B cell (primary cell): ENCODE measurements at places on chromosomes 11 and 22. TPM values are rescaled to one million over a fixed set of nuclear protein-coding genes. Genes with fewer than 3 reads are reported as not detected.

The MS4A15 gene
- total RNA-seq: not detected in 2 replicates

The P4HA3 gene
- not detected in 2 replicates for total RNA-seq

The APOBEC3G gene
- total RNA-seq: 96.6 and 103 TPM in 2 replicates

The UBQLN3 gene
- 0.46 and 0.59 TPM in 2 replicates for total RNA-seq

The DBX1 gene
- not detected in 2 replicates for total RNA-seq

The SELENOH gene
- total RNA-seq: 147 and 153 TPM in 2 replicates

DNA sequence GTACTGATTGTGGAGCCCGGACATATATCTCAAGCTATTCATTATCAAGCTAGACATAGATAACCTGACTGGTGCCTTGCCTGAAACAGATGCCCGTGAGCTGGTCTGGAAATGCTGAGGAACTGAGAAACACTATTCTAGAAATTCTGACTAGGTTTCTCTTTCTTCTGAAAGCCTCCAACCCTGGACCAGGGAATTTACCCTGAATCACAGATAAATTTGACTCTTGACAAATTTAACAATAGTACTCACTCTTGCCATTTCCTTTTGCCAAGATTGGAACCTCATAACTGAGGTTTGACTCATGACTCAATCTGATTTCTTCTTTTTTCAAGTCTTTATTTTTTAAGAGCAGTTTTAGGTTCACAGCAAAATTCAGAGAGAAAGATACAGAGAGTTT, 189.6 kb upstream of the SYN3 start:
- no peak overlapping the region for H3K27ac ChIP-seq
- no peak for DNase-seq
- H3K4me1 ChIP-seq: no peaks in the 10 kb centered on the region
- no peaks in the 10 kb centered on the region for H3K36me3 ChIP-seq
- H3K4me3 ChIP-seq: no peak overlapping the region

GRCh38 chr11:17259519-17259918, 17.0 kb upstream of the NUCB2 start:
- no peaks in the 10 kb centered on the region for H3K4me1 ChIP-seq
- H3K36me3 ChIP-seq: no peaks in the 10 kb centered on the region
- no peak for DNase-seq
- no peak overlapping the region for H3K4me3 ChIP-seq
- H3K27me3 ChIP-seq: peaks cover 2% of the 10 kb centered on the region
- H3K27ac ChIP-seq: no peak overlapping the region

GRCh38 chr22:28939394-28939793, 56.0 kb downstream of the ZNRF3 start:
- no peaks in the 10 kb centered on the region for H3K27me3 ChIP-seq
- no peak for DNase-seq
- H3K27ac ChIP-seq: no peak overlapping the region
- H3K4me3 ChIP-seq: no peak overlapping the region
- H3K36me3 ChIP-seq: no peaks in the 10 kb centered on the region
- no peaks in the 10 kb centered on the region for H3K4me1 ChIP-seq

DNA sequence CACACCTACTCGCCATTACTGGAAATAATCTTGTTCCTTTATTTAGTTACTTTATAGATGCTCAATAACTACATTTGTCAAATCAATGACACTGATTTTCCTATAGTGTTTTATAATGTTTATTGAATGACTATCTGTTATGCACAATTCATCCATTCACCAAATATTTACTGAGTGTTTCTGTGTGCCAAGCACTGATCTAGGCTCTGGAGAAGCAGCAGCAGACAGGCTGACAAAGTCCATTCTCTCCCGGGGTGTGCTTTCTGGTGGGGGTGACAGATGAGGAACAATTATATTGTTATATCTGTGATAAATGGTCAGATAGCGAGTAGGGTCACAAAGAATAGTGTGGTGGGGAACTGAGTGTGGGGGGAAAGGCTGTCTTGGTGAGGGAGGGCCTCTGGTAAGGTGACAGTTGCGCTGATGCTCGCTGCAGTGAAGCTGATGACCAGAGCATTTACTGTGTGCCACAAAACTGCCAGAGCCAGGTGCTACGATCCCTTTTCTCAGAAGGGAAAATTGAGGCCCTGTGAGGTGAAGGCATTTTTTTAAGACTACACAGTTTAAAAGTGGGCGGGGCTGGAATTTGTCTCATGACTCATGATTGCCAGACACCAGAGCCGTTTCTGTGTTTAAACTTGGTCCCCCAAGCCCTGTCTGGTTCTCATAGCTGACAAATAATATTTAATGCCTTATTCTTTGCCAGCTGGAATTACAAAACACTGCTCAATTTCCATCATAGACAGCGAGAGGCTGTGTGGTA, 10.2 kb downstream of the PACS1 start:
- peaks cover 3% of the 10 kb centered on the region for H3K36me3 ChIP-seq
- no peaks in the 10 kb centered on the region for H3K27me3 ChIP-seq
- no peak overlapping the region for H3K4me3 ChIP-seq
- peak; percentile 50 for DNase-seq
- peaks cover 86% of the 10 kb centered on the region for H3K4me1 ChIP-seq
- H3K27ac ChIP-seq: peak overlapping the region; percentile 93

GRCh38 chr11:13881226-13881905, 81.2 kb upstream of the SPON1 start:
- H3K27ac ChIP-seq: no peak overlapping the region
- H3K4me3 ChIP-seq: no peak overlapping the region
- no peak for DNase-seq
- H3K36me3 ChIP-seq: no peaks in the 10 kb centered on the region
- H3K27me3 ChIP-seq: no peaks in the 10 kb centered on the region

DNA sequence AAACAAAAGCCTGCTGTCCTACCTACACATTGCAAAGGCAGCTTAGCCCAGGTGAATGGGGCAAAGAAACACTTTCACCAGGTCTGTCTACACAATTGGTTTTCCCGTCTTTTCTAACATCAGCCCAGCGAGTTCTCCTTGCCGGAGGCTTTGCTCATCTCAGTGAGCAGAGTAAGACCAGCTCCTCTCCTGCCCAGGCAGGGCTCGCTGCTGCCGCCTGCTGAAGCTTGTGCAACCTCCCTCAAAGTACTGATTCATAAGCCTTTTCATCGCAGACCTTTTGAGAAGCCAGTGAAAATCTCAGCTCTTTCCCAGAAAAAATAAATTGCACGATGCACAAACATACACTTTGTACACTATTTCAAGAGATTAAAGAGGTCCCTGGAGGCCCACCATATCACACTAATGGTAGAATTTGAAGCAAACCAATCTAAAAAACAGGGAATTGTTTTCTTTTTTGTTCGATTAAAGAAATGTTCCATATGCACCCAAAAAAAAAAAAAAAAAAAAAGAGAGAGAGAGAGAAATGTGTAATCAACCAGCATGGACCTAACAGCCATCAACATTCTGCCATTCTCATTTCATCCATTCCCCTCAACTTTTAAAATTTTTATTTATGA, 328.1 kb upstream of the MPPED2 start:
- H3K36me3 ChIP-seq: no peaks in the 10 kb centered on the region
- H3K27ac ChIP-seq: no peak overlapping the region
- H3K4me3 ChIP-seq: no peak overlapping the region
- no peaks in the 10 kb centered on the region for H3K27me3 ChIP-seq
- no peaks in the 10 kb centered on the region for H3K4me1 ChIP-seq
- peak; percentile 4 for DNase-seq

DNA sequence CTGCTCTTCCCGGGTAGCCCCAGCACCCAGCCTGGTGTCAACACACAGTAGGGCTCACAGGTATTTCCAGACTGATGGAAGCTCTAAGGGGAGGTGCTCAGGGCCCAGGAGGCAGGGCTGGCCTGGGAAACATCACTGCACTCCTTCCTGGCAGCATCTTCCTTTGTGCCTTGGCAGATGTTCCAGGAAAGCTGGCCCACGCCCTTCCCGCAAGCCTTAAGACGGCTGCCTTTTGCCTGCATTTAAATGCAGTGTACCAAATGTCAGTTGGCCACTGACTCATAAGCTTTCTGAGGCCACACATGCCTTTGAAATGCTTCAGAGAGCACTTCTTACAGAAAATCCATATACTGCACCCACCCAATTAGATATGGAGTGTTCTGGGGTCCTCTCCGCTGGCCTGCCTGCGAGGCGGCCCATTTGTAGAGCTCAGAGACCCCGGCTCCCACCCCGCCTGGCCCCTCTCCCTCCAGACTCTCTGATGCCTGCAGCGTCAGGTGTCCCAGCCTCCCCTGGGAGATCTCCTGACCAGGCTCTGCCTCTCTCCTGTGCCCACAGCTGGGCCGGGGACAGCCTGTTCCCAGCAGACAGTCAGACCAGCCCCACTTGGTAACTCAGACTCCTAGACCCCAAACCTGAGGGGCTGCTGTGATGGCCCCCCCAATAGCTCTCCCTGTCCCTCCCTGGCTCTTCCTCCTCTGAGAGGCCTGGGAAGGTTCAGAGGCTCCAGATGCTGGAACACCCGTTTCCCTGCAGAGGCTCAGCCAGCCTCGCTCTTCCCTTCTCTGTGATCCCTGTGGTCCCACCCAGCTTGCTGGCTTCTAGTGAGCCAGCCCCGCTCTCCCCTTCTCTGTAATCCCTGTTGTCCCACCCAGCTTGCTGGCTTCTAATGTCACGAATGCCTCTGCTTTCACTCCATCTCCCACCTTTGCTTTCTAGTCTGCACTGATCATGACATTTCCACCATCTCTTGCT, 47.6 kb upstream of the THY1 start:
- H3K36me3 ChIP-seq: no peaks in the 10 kb centered on the region
- peaks cover 17% of the 10 kb centered on the region for H3K27me3 ChIP-seq
- H3K4me1 ChIP-seq: no peaks in the 10 kb centered on the region
- no peak for DNase-seq
- no peak overlapping the region for H3K27ac ChIP-seq
- H3K4me3 ChIP-seq: no peak overlapping the region

DNA sequence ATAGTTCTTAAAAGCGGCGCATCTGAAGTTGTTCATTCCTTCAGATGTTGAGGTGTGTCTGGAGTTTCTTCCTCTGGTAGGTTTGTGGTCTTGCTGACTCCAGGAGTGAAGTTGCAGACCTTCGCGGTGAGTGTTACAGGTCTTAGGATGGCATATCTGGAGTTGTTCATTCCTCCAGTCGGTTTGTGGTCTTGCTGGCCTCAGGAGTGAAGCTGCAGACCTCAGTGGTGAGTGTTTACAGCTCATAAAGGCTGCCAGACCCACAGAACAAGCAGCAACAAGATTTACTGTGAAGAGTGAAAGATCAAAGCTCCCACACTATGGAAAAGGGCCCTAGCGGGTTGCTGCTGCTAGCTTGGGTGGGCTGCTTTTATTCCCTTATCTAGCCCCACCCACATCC, 201.7 kb upstream of the PDGFD start:
- no peaks in the 10 kb centered on the region for H3K4me1 ChIP-seq
- H3K27me3 ChIP-seq: no peaks in the 10 kb centered on the region
- no peak overlapping the region for H3K4me3 ChIP-seq
- no peaks in the 10 kb centered on the region for H3K36me3 ChIP-seq

DNA sequence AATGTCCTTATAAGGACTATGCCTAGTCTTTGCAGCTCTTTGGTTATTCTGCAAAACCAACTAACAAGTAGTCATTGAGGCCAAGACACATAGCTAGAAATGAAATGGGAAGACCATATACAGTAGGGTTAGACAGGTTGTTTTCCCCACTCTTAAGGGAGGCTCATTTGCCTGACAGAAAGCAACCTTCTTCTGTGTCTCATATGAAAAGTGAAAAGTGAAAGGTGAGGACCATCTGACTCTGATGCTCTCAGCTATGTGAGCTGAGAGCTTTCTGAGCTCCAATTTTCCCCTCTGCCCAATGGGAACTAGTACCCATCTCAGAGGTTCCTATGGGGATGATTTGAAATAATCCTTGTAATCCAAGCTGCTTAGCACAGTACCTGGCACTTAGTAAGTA, 142.0 kb upstream of the BDNF start:
- H3K4me1 ChIP-seq: no peaks in the 10 kb centered on the region
- H3K36me3 ChIP-seq: no peaks in the 10 kb centered on the region
- no peak for DNase-seq
- H3K4me3 ChIP-seq: no peak overlapping the region
- H3K27me3 ChIP-seq: no peaks in the 10 kb centered on the region

- H3K4me3 ChIP-seq: no peak overlapping the region
- H3K36me3 ChIP-seq: peaks cover 4% of the 10 kb centered on the region
- no peak for DNase-seq
These were observed 9.5 kb downstream of the GNB1L start for GRCh38 chr22:19845054-19845722.

DNA sequence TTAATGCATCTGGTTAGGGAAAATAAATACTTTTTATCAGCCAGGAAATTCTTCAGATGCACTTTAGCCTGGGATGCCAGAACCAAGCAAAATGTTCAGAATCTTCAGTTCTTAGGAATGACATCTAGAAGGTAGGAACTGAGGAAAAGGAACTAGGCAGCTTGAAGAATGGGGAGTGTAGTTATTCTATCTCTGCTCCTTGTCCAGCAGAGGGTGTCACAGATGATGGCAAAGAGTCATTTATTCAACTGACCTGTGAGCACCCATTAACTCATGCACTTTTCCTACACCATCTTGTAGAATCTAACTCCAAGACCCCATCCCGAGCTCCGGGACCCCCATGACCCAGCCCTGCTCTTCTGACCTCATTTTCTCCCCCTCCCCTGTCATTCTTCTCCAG, 122.1 kb upstream of the ISX start:
- no peak overlapping the region for H3K4me3 ChIP-seq
- H3K36me3 ChIP-seq: no peaks in the 10 kb centered on the region
- no peaks in the 10 kb centered on the region for H3K4me1 ChIP-seq
- no peaks in the 10 kb centered on the region for H3K27me3 ChIP-seq
- no peak overlapping the region for H3K27ac ChIP-seq

- peaks cover 2% of the 10 kb centered on the region for H3K27me3 ChIP-seq
- no peak overlapping the region for H3K4me3 ChIP-seq
- DNase-seq: no peak
- no peak overlapping the region for H3K27ac ChIP-seq
- no peaks in the 10 kb centered on the region for H3K36me3 ChIP-seq
These were observed 15.1 kb upstream of the PAMR1 start for GRCh38 chr11:35540526-35540925.

DNA sequence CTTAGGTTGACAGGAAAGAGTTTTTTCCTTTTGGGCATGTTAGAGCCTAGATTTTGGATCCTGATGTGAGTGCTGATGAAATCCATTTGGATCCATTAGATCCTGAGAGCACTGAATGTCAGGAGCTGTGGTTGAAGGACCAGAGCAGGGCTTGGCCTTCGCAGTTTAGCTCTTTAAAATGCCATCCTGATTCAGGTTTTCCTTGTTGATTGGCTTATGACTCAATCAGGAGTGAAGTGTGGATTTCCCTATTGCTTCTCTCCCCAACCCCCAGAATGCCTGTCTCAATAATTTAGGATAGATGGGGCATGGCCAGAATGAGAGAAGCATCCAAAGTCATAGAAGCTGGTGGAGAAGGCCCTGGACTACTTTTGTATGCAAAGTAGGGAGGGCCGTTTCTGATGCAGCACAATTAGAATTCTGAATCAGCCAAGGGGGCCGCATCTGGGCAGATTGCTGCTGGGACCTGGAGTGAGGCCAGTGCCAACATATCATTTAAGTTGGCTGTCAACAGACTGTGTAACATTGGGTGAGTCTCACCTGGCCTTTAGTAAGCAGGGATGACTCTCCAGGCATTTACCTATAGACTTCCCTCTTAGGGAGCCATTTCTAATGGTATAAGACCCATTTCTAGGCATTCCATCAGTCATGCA, 80.5 kb downstream of the TEAD1 start:
- H3K27me3 ChIP-seq: no peaks in the 10 kb centered on the region
- DNase-seq: no peak
- no peaks in the 10 kb centered on the region for H3K4me1 ChIP-seq
- H3K27ac ChIP-seq: no peak overlapping the region
- no peak overlapping the region for H3K4me3 ChIP-seq
- H3K36me3 ChIP-seq: no peaks in the 10 kb centered on the region
